ENCODE measurements at places on chromosomes 1 and 21. TPM values are rescaled to one million over a fixed set of nuclear protein-coding genes. Genes with fewer than 3 reads are reported as not detected.

ELF3 gene
- total RNA-seq = under 0.01 TPM

SLC2A5 gene
- 2.3 TPM for total RNA-seq

TMIGD3 gene
- total RNA-seq = not detected

GSTM5 gene
- 1.00 TPM for total RNA-seq

SLC9C2 gene
- not detected for total RNA-seq

KNCN gene
- total RNA-seq = not detected

CLEC20A gene
- not detected for total RNA-seq

TNFRSF8 gene
- 0.37 TPM for total RNA-seq

FAM177B gene
- not detected for total RNA-seq

IGSF8 gene
- total RNA-seq = 32.0 TPM

HSPB7 gene
- 2.3 TPM for total RNA-seq

LCE1B gene
- total RNA-seq = not detected

HSD3B1 gene
- total RNA-seq = not detected

KRTAP10-11 gene
- total RNA-seq = not detected

TMPRSS3 gene
- total RNA-seq = not detected

REG4 gene
- total RNA-seq = not detected

SPRR4 gene
- total RNA-seq = not detected
